ENCODE measurements at places on chromosomes 2 and 18.

- DNase-seq = no peak
These were observed 270.2 kb downstream of the LOXHD1 start for GRCh38 chr18:46386788-46387187.

DNA sequence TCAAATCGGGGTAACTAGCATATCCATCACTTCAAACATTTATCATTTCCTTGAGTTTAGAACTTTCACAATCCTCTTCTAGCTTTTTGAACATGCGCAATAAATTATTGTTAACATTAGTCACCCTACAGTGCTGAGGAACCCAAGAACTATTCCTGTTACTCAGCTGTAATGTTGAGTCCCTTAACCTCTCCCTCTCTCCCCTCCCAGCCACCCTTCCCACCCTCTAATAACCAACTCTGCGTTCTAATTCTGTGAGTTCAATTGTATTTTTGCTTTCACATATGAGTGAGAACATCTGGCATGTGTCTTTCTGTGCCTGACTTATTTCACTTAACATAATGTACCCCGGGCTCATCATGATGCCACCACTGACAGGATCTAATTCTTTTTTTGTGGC is 78.6 kb upstream of the RANBP2 start:
- no peak for DNase-seq

- DNase-seq = no peak
These were observed 310.9 kb downstream of the PRKCE start for GRCh38 chr2:45962177-45962921.

DNA sequence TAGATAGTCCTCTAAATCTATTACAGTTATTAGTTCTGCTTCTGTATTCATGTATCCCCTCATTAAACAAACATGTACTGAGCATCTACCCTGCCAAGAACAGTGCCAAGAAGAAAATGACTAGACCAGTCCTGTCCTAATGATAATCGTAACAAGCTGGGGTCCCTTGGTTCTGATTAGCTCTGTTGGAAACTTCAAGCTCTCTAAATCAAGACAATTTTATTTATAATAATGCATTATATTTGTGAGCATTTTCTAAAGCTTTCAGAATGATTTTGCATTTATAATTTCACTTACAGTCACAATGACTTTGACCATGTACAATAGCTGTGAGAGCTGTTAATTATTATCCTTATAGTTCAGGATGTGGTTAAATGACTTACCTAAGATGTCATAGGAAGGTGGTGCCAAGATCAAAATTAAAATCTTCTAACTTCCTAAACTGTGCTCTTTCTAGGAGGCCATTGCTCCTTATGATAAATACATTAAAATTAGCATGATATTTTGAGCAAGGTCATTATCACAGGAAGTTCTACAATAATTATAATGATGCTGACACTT is 336.5 kb upstream of the SLC39A10 start:
- no peak for DNase-seq

DNA sequence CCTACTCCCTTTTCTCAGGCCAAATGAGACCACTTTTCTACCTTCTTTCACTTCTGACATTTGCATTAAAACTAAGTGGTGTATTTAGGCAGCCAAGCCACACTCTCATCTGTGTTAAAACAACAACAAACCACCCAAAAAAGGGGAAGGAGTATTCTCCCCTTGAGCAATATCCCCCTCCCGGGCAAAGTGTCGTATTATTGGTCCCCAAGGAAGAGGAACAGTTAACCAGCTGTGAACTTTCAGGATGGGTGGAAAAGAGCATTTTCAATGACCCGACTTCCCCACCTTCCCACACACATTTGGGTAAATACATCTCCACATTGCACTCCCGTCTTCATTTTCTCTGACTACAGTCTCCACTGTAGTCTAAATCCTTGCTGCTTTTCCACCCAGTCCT is 44.3 kb downstream of the FEZ2 start:
- DNase-seq = no peak

DNA sequence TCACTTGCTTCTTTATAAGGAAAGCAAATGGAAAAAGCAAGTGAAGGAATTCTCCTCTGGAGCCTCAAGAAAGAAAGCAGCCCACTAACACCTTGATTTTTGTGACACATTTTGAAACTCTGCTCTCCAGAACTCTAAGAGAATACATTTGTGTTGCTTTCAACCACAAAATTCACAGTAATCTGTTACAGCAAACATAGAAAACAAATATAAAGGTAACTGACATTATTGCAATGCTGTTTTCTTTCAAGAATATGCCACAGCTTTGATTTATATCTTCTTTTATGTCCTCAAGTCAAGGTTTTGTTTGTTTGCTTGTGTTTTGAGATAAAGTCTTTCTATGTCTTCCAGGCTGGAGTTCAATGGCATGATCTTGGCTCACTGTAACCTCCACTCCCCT is 103.1 kb upstream of the FIGN start:
- DNase-seq = no peak

DNA sequence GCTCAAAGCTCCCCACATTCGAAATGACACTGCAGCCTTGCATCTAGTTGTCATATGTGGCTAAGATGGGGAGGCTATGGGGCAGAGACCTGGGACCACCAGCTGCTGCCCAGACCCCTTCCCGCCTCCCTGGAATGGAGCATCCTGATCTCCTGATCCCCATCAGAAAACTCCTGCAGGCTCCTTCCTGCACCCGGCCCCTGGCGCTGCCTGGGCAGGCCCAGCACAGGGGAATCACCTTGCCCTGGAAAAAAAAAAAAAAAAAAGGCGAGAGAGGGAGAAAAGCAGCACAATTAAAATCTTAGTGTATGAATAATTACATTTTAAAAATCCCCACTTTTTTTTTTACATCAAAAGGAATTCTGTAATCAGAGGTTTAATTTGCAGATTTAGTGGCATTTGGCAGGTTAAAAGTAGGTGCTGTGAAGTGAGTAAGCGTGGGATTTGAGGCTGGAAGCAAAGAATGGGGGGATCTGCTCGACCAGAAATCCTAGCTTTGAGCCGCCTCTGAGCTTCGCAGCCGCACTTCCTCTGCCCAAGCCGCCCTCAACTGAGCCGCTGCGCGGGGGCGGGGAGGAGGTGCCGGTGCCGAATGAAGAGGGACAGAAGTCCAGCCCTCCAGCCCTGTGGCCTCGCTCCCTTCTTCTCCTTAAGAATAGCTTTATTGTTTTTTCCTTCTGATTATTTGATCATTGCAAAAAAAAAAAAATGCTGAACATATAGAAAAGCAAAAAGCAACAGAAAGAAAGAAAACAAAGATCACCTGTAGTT is 30.0 kb downstream of the THNSL2 start:
- DNase-seq = no peak

DNA sequence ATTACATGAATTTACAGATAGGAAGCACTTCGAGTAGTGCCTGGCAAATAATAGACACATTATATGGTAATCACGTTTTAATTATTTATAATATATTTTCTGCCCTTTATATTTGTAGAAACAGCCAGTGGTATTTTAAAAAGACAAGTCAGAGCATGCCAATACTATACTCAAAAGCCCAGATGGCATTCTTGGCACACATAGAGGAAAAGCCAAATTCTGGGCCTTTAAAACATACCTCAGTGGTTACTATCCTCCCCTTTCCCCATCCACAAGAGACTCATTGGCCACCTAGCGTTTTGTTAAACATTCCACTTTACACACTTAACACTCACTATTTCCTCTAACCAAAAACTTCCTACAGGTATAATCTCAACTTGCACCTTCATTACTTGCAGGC is 63.3 kb upstream of the ZNF804A start:
- DNase-seq = no peak

GRCh38 chr18:56645415-56646016 is 5.6 kb upstream of the WDR7 start:
- DNase-seq = no peak

GRCh38 chr2:143930891-143931290 is 589.0 kb downstream of the ZEB2 start:
- no peak for DNase-seq

- DNase-seq = no peak
These were observed 41.5 kb upstream of the TANK start for GRCh38 chr2:161118722-161119121.

DNA sequence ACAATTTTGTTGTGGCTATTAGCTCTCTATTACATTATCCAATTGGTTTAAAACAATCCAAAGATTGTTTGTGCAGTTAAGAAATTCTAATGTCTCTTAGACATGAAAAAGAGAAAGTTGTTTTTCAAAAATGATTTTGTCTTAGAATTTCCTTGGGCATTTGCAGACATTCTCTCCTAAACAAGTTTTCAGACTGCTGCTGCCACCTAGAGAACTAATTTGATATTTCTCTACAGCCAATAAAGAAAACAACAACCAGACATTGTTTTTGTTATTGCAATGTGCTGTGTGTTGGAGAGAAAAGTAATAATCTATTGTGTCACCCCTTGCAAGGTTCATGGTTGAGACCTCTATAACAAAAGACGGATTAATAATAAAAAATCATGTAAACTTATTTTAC is 119.0 kb upstream of the SYT4 start:
- DNase-seq = no peak

DNA sequence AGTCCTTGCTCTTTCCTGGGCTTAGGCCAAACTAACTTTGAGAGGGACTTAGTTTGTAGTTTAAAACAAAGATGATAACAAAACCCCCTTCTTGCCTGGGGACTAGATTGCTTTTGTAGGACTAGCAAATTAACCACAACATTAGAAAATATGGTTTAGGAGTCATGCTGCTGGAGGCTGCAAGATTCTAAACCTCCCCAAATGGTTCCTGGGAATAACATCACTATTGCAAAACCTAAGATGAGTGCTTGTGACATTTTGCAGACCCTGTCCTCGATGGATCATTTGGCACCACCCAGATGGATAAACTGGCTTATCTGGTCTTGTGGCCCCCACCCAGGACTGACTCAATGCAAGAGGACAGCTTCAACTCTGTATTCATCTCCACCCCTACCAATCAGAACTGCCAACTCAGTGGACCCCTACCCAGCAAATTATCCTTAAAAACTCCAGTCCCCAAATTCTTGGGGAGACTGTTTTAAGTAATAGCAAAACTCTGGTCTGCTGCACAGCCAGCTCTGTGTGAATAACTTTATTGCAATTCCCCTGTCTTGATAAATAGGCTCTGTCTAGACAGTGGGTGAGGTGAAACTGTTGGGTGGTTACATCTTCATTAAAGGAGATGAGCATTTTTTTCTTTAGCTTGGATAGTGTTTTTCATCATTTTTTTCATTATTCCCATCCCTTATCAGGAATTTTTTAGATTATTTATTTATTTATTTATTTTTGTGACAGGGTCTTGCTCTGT is 58.9 kb downstream of the SPTBN1 start:
- no peak for DNase-seq

GRCh38 chr2:54604871-54605270 is 118.6 kb upstream of the EML6 start:
- DNase-seq = no peak

- no peak for DNase-seq
These were observed at the start of gene SPHKAP for GRCh38 chr2:228181098-228182019. Gene SPHKAP, minus strand, starts transcription at chr2:228181687. Its CDS starts 89 bp downstream, at chr2:228181598.

DNA sequence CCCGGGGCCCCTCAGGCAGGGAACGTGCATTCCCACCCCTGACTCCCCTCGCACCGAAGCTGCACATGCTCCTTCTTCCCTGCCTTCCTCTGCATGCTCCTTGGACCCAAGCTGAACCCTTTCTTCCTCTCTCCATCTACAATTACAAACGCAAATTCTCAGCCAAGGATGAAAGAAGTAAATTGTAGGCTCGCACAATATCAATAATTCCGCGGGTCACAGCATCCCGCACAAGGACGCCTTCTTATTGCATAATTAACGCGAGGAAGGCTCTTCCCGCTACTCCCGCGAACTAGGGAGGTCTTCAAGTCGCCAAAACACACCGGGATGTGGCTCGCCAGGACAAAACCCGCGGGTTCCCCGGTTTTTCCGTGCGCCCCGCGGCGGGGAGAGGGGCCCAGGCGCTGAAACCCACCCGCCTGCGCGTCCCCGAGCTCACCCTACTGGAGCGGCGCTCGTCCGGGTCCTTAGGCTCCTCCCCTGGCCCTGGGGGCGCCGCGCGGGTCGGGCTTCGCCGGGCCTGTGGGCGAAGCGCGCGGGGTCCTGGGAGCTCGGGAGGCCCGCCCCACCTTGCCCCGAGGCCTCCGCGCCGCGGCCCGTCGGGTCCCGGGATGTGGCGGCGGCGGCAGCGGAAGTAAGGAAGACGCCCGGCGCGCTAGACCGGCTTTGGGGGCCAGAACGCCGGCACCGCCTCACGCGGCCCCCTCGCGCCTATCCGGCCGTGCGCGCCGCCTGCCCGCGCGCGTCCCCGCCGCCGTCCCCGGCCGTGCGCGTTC is at the start of gene CHST10:
Gene CHST10 (minus strand): TSS at position 734 of the 776 bp plus-strand sequence. CDS start 10,993 bp downstream, outside the sequence.
- peak; percentile 15 for DNase-seq

DNA sequence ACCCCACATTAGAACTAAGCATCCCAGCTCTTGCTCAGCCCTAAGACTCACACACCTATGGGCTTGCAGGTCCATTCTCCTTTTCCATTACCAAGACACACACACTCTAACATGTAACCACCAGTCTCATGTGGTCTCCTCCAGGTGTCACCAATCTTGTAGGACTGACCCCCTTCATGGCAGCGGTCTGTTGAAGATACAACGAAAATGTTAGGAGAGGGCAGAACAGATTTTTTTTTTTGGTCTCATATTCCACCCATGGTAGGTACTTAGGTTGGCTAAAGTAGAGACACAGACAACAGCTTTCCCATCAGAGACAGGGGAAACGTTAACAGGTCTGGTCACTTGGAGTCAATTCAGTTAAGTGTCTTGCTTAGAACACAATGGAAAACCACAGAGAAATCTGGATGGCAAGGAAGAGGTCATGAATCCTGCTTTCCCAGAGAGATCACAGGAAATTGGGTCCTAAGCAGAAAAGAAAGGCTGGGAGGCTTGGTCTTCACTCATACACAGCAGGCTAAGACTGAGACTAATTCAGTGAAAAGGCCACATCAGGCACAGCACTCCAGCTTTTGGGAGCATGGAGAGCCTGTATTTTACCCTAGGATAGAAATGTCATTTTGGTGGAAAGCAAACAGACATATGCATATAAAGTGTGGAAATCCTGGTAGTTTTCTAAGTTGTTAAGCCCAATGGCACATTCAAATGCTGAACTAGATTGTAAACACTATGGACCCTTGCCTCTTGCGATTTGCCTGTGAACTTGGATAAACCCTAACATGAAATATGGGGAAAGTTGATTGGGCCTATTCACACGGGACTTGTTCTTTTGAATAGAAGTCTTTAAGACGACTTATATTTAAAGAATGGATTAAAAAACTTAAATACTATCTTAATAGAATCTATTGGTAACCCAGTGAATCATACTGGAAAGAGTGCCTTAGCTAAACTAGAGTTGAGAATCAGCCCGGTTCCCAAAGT is 3.8 kb downstream of the FN1 start:
- no peak for DNase-seq
